Mesothelial cell of epicardium (in vitro differentiated cells): ENCODE measurements at places on chromosomes 4 and X.

DNA sequence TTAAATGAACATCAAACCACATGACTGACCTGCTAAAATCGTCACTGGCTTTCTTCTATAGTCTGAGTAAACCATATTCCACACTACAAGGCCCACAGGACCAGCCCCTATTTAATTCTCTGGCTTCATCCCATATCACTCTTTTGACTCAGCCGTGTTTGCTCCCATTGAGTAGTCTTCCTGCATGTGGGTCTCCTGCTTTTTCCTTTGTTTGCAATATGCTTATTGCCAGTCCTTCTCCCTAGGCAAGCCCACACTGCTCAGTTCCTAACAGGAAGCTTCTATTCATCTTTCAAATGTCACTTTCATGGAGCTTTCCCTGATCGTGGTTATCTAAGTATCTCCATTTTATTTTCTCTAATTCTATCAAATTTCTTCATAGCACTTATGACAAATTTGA is 329.6 kb downstream of the RAPGEF2 start:
- no peak for DNase-seq

DNA sequence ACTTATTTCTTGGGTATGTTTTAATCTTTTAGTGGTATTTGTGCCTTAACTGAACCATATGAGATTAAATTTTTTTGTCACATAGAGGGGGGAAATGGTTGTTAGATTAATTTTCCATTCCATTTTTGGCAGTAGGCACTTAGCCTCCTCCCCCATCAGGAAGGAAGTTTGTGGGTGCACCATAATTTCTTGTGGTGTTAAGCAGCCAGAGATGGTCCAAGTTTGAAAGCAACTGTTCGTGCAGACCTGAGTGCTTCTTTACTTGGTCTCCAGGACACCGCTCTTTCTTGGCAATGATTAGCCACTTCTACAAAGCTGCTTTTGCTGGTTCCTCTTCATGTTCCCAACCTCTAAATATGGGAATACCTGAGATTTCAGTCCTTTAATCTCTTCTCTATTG is 92.7 kb upstream of the RPL34 start:
- DNase-seq, result no peak

DNA sequence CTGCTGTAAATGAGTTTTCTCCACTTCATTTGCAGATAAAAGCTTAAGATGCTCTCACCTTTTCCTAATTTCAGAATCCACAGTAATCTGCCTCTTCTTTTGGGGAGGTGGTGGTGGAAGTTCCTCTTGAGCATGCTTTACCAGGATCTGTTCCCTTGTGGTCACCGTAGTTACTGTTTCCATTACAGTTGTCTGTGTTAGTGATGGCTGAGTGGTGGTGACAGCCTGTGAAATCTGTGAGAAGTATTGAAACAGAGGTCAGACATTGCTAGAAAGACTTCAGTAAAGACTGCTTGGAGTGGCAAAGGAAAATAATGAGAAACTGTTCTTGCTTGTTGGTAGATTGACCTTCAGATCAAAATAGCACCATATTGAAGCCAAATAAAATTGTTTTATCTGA is 666.2 kb downstream of the DMD start:
- no peak for DNase-seq

DNA sequence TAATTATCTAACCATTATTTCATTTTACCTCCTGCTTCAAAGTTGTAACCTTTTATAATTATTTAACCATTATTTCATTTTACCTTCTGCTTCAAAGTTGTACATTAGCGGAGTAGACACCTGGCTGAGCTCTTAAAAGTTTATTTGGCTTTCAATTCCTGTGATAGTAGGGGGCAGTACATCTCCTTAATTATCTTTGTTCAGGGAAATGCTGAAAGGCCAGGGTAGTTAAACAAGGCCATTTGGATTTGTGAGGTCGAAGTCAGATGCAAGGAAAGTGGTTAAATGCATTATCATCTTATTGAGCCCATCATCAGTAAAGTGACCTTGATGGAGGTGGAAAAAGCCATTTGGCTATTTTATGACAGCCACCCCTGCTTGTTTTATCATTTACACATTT is 210.6 kb downstream of the TENM3 start:
- no peak for DNase-seq

- DNase-seq, result no peak
Measured at GRCh38 chr4:123593655-123594054, 197.1 kb downstream of the SPRY1 start.

- no peak for DNase-seq
Measured at GRCh38 chr4:2256781-2257191, 5.1 kb downstream of the MXD4 start.

GRCh38 chr4:182832352-182833120 is 84.7 kb downstream of the DCTD start:
- no peak for DNase-seq

DNA sequence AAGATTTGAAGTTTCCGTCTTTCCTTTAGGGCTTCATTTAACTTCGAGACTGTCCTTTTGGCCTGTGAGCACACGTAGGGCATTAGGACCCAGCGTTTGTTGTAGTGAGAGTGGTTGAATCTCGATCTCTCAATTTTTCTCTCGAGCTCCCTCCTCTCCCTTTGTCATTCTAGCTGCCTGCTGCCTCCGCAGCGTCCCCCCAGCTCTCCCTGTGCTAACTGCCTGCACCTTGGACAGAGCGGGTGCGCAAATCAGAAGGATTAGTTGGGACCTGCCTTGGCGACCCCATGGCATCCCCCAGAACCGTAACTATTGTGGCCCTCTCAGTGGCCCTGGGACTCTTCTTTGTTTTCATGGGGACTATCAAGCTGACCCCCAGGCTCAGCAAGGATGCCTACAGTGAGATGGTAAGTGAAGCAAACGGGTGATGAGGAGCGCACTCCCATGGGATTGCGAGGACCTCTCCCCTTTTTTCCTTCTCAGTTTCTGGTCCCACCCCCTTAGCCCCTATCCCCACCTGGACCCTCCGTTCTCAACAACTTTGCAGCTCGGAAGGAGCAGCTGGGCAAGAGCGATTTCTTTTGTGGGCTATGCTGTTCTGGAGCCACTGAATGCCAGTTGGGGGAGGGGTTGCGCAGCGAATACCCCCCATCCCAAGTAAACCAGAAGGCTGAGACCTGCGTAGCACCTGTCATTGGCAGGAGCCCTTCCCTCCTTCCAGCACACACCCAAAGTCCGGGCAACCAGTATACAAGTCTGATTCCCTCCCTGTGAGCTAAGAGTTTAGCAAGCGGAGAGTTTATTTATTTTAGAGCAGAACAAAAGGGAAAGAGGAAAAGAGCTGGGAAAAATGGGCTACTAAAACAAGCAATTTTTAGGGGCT is at the start of gene TMEM35A:
Gene TMEM35A (plus strand): TSS at position 164 of the 883 bp plus-strand sequence. CDS start 124 bp downstream, at position 288.
- DNase-seq, result no peak

- DNase-seq, result no peak
Measured at GRCh38 chr4:88531549-88531948, 8.0 kb upstream of the PYURF start.

DNA sequence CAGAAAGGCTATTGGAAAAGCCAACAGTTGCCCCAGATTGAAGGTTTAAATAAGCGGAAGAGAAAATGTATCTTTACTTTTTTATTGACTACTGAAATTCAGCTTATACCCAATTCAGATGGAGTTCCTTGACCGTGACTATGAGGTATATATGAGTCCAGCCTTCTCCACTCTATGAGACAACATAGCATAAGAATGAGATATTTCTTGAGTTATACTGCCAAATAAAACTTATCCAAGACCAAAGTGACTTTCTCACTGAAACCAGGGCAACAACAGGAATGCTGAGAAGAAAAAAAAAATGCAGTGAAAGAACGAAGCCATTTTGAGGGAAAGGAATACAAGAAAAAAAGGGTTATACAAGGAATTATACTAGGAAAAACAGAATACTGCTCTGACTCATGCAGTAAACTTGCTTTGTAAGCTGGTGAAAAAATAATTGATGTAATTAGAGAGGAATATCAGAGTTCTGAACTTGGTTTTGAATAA is 16.3 kb upstream of the PDK3 start:
- no peak for DNase-seq

DNA sequence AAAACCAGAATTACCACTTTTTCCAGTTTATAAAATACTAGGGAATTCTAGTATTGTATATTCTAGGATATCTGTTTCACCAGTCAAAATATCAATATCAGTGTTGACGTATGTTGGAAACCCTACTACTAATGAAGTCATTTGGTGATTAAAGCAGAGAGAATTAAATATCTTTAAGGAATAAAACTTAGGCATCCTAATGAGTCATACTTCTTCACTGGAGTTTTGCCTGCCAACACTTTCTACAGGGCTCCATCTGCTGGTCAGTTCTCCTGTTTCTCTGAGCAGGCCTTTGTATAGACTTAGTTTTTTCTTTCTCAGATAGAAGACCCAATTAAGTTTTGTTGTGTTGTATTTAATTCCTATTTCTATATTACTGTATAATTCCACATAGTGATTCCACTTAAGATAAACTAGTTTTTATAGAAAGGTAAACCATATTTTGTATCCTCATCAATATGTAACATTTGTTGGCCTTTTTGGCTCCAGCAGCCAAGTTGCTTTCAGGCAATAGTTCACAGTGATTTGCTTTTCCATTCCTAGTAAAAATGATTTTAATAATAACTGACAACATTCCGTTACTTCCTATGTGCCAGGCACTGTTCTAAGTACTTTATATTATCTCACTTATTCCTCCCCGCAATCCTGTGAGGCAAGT is 3.5 kb downstream of the AP1AR start:
- no peak for DNase-seq
